ENCODE measurements at places on chromosomes 12 and 14.

DNA sequence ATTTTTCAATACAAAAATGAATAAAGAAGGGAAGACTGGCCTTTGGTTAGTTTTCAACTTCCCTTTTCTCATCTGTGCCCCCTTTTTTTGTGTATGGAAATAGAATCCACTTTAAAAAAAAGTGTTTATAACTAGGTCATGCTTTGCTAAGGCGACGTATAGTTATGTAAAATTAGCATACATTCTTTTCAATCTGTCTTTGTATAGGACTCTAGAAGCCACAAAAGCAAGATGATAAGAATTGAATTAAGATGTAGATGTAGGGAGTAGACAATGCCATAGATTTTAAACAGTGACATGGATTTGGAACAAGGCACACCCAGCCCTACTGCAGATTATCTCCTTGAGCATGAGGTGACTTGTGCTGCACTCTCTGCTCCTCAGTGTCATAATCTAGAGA, 354.3 kb downstream of the TMTC2 start:
- no peak for DNase-seq

DNA sequence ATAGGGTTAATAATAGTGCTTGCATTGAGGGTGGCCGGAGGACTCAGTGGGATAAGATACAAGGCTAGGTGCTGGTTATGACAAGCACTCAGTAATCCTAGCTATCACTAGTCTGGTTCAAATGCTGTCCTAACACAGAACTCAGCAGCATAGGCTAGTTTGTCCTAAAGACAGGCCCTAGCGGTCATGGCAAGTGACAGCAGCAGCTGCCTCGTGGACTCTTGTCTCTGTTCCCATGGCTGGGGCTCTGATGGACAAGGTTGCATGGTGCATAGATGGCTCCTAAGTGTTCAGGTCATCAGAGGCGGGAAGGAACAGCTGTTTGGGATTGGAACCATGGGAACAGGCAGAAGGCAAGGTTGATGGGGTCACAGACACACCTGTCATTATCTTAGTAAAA, 42.4 kb upstream of the IGF1 start:
- peak; percentile 75 for DNase-seq

DNA sequence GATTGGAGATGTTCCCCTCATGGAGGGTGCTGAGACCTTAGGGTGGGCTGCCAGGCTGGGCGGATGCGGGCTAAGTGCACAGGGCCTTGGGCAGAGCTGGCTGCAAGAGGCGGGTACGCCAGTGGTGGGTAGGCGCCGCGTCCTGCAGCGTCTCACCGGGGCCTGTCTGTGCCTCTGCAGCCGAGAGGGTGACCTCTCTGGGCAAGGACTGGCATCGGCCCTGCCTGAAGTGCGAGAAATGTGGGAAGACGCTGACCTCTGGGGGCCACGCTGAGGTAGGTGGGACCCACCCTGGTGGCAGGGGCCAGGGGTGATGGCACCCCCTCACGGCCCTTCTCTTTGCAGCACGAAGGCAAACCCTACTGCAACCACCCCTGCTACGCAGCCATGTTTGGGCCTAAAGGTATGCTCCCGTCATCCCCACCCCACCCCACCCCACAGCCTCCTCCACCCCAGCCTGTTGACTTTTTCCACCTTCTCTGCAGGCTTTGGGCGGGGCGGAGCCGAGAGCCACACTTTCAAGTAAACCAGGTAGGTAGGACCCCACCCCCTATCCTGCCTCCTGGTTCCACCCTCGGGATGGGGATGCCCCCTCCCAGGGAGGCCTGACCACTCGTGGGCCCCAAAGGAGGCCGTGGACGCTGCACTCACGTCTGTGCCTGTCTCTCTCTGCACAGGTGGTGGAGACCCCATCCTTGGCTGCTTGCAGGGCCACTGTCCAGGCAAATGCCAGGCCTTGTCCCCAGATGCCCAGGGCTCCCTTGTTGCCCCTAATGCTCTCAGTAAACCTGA, 1.5 kb downstream of the CRIP1 start:
- no peak for DNase-seq

DNA sequence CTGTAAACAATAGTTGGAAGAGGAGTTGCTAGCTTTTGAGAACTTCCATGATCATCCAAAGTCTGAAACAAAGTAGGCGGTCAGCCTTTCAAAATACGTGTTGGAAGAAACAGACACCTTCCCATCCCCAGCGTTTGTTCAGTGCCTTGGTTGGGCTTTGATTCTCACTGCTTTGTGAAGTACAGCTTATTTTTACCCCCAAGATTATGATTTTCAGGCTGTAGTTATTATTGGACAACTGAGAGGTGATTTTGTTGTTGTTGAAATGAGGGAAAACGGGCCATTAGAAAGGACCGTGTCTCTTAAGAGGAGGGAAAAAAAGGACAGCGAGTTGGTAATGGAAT, 921 bp upstream of the CEP83 start:
- DNase-seq, result no peak

DNA sequence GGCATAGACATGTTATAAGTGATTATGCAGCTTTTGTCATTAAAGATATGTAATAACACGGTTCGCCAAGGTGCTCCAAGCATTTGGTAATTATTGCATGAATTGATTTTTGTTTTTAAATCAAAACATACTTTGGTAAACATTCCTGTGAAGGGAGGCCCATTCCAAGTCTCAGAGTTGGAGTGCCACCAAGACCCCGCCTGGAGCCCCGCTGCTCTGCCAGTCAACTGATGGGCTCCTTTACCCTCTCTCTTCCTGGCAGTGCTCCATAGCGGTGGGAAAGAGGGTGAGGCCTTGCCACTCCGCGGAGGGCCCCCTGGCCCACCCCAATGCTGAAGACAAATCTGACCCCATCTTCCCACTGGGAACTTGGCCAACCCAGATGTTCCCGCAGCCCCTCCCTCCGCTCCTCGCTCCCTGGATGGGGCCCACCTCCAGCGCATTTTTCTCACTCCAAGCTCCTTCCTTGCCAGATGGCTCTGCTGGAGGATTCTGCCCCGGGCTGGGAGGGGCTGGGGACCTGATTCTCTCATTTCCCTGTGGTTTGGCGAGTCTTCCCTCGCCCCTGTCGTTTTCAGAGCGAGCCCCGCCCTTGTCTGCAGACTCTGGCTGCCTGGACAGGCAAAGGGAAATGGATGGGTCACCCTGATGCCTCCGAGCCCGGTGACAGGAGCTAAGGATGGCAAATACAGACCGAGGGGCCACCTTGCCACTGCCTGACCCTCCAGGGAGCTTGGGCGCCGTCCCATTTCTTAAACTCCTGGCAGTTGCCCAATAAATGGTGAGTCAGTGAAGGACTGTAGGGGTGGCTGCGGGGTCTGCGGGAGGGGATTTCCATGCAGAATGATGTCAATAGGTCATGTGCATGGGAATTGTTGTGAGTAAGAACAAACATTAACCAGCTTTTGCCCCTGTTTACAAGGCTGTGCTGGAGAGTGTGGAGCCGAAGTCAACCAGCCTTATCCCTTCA, 9.2 kb upstream of the PAPLN start:
- DNase-seq, result peak; percentile 89

DNA sequence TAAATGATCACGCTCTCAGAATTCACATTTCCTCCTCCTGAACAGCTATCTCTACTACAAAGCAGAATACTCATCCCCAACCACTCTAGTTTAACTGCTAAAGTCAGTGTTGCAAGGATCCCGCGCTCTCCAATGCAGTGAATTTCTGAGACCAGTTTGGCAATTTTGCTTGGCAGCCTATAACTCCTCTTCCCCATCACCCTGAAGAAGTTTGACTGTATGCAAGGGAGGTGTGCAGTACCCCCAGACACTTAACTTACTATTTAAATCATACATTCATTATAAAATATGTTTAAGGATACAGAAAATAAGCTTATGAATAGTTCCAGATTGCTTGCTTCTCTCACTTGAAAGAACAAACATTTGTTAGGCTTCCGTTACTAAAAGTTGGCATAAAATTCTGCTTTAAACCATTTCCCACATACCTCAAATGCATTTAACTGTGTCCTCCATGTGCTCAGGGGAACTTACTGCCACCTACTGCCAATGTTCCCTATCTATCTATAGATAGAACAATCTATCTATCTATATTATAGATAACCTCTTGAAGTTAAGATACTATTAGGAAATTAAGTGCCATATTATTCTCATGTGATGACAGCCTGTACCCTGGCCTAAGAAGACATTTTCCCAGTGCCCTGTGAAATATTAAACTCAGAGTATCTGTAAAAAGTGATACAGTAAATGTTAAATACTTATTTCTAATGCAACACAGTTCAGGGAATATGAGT, 2.4 kb downstream of the LGR5 start:
- DNase-seq, result peak; percentile 13

DNA sequence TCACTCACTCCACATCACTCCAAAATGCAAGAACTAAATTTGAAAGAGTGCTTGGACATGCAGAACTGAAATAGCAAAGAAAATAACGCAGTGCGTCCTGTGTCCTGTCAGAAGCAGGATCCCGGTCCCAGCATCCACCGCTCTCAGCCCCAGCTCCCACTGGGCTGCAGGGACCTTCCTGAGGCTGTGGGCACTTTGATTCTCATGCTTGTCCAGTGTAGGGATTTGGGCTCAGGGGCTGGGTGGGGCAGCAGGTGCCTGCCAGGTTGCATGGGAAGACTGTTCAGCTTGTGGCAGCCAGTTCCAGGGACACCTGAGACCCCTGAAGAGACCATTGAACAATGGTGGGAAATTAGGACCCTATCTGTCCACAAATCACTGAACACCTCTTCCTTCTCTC, 140.0 kb upstream of the FKBP4 start:
- DNase-seq, result no peak

- peak; percentile 39 for DNase-seq
Observed at GRCh38 chr12:87274594-87275245, 754.5 kb downstream of the C12orf50 start.

DNA sequence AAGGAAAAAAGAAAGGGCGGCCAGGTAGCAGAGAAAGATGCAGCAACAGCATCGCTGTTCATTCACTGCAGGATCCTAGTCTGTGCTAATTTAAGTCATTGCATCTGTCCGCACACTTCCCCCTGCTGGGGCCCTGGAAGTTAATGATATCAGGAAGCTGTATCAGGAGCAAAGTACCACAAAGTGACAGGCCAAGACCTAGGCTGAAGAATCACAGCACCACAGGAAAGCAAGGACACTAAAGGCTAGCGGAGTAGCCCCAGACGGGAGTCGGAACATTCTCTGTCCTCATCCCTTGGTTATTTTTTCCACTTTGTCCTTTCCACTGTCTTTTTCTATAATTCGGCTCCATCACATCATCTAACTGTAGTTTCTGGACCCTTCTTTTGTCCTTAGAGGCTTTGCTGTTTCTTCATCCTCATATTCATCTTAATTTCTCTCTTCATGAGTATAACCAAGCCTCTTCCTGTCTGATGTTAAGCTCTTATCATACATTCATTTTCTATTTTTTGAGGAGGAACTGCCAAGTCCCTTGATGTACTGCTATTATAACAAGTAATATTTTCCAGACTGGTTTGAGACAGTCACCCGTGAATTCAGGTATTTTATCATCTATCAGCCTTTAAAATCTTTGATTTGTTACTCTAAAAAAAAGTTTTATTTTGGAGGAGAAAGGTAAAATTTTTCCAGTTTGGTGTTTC, 28.3 kb downstream of the DUSP16 start:
- DNase-seq, result peak; percentile 63

- DNase-seq, result no peak
Observed at GRCh38 chr12:102535306-102535705, 54.9 kb upstream of the IGF1 start.

DNA sequence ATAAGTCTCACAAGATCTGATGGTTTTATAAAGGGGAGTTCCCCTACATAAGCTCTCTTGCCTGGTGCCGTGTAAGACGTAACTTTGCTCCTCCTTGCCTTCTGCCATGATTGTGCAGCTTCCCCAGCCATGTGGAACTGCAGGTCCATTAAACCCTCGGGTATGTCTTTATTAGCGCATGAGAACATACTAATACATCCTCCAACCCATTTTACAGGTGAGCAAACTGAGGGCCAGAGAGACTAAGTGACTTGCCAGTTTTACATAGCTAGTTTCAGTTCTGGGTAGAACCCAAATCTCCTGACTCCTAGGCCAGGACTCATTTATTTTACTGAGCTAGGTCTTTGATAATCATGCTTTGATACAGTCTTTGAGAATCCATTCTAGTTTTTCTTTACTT, 406.9 kb downstream of the RAD51B start:
- DNase-seq, result no peak

DNA sequence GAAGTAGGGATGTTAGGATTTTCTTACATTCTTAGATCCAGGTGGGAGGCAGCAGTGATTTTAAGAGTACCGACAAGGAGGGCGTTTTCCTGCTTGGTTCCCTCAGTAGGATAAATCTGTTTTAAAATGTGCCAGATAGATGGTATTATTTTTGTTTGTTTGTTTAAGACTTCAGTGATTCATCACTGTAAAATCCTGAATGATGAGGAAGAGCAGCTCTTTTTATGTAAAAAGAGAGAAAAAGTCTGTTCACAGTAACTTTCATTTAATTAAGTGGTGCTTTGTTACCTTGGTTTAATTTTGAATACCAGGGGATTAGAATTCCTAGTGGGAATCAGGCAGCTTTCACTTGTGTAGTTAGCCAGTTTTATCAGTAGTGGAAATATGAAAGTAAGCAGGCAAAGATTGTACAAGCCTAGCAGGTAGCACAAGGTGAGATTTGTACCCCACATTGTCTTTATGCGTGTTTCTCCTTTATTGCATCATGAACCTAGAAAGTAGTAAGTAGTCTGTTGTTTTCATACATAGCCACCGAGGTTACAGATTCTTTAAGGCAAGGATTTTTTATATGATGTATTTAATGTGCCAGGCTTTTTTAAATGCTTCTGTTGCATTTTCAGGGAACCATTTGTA, 349.6 kb downstream of the CCDC91 start:
- no peak for DNase-seq

GRCh38 chr12:8553088-8553627, 12.5 kb upstream of the CLEC4E start:
- no peak for DNase-seq

GRCh38 chr14:77541905-77542304, 43.3 kb upstream of the ISM2 start:
- DNase-seq, result no peak

- DNase-seq, result no peak
Observed at GRCh38 chr14:53153702-53154112, 584 bp upstream of the DDHD1 start.

- DNase-seq, result no peak
Observed at GRCh38 chr12:133180669-133181068, 626 bp upstream of the ZNF268 start.

- no peak for DNase-seq
Observed at GRCh38 chr12:18653465-18653864, 84.3 kb downstream of the PLCZ1 start.

DNA sequence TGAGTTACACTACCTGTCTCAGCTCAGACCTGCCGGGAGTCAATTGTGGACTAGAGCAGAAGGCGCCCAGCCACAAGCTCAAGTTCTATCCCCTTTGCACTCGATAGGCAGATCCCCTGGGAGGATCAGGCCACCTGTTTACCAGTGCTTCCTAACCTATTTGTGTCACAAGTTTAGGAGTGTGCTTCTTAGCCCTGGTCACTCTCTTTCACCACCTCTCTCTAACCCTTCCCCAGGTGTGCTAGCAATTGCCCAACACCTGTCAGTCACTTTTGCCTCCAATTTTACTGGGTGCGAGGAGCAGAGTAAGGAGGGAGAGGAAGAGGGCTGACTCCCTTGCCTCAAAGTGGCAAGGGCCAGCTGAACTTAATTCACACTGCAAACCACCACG, 745 bp upstream of the NAA30 start:
- DNase-seq, result no peak

Measured in tongue (tissue), 3 donors.